ENCODE measurements at places on chromosomes 12 and 14.

DNA sequence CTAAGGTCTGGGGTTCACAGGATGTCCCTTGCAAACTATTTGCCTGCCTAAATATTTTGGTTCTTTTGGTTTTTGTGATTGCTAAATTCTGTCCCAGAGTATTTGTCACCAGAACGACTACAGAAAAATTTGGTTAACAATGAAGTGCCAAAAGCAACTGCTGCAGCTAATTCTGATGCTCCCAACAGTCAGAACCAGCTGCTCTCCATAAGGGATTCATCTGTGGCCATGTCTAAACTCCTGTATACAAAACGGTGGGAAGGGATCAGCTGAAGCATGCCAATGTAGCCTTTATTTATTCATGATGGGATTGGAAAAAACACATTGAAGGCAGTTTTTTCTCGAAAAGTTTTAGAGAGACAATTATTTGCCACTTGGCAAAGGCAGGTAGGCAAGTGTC is 29.3 kb upstream of the PELI2 start:
- DNase-seq = no peak

DNA sequence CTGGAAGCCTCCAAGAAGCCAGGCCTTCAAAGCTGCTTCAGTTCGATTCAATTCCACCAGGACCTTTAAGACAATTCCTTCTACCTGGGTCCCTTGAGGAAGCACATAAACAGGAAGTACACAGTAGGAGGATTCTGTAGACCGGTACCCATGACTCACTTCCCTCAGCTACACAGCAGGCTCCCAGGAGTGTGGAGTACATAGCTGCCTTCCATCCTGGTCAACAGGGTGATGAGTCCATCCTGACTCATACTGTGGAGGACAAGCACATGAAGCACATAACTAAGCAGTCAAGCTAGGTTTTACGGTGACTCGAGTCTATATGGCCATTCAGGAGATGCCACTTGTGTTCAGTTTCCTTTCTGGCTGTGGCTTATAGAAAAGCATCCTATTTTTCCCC is 197.6 kb upstream of the RBM19 start:
- no peak for DNase-seq

GRCh38 chr12:8491646-8492530 is 21.4 kb upstream of the CLEC4D start:
- no peak for DNase-seq

- DNase-seq = no peak
Observed at GRCh38 chr14:105487449-105487985, 831 bp downstream of the CRIP1 start.

DNA sequence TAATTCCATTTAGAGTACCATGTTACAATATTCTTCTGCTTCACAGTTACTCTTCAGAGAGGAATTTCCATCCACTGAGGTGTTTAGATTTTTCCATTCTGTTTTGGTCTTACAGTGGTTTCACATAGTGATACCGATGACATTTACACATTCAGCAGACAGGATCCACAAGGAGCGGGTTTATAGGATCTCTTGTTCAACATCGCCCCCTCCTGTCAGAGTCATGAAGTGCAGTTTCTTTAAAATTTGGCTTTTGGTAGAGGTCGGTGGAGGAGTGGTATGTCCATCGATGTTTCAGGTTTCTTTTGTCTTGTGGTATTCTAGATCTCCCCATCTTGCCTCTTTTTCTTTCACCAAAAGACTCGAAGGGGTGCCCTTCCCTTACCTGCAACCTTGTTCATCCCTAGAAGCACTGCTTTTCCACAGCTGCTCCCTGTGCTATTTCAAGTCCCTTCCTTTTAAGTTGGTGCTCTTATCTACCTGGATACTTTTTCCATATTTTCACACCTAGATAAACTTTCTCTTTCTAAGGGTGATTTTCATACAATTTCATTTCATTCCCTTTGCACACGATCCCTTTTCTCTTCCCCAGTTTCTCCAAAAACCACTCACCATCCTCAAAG is 181.3 kb downstream of the ITPR2 start:
- peak; percentile 66 for DNase-seq

Data from SK-N-DZ (cell line).